ENCODE measurements at places on chromosomes 11 and 22.

DNA sequence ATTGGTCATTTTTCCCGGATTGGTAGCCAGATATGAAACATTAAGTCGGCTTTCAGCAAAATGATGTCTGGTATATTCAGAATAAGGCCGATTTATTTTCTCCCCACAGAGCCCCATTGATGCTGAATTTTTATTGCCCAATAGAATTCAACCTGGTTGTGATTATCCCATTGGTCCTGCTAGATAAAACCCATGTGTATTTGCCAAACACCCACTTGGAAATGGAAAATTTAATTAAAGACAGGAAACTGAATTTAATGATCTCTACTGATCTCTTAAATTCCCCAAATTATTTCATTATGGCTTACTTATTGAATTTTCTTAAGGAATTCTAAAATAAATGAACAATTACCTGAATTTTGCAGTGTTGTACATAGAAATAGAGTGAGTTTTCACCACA is 609.8 kb downstream of the NTM start:
- no peak for DNase-seq

DNA sequence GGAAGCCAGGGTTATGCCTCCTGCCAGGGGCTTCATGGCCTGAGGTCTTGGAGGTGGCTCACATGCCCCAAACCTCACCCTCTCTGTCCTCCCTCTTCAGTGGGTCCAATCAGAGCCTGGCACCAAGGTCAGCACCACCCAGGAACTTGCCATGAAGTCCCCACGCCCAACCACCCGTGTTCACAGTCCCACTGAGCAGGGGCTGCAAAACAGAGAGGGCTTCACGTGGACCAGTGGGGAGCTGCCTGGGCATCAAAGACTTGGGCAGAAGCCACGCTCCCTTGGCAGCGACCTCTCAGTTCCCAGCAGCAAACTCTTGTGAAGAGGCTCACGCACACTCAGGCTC is 425.8 kb upstream of the B3GAT1 start:
- DNase-seq: peak; percentile 33

DNA sequence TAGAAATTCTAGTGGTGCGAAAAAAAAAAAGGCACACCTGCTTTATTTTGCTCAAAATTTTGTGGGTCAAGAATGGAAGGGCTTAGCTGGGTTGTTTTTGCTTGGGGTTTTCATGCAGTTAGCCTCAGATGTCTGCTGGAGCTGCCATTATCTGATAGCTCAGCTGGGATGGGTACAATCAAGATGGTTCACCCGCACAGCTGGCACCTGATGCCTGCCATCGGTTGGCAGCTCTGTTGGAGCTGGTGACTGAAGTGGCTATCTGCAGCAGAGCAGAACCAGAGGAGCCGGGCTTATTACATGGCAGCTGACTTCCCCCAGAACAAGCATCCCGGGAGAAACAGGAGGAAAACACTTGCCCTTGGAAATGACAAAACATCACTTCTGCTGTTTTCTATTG is 12.1 kb upstream of the ELFN2 start:
- no peak for DNase-seq

GRCh38 chr22:45645526-45646414 is 25.9 kb upstream of the ATXN10 start:
- peak; percentile 80 for DNase-seq

GRCh38 chr11:16841984-16842383 is 103.5 kb downstream of the C11orf58 start:
- DNase-seq: no peak

DNA sequence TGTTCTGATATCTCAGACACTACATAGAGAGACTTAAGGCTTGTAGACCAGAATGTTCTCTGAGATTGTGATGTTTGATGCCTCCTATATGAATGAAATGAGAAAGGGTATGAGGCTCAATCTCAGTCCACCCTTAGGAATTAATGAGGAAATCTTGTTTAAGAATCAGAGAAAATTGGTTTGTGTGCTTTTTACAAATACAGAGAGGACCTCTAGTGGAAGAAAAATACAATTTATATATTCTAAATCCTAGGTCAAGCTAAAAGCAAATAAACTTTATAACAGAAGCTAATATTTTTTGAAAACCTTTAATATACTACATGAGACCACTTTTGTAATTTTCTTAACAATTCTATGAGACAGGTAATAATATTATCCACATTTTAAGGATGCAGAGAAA is 5.0 kb upstream of the OR52H1 start:
- no peak for DNase-seq

DNA sequence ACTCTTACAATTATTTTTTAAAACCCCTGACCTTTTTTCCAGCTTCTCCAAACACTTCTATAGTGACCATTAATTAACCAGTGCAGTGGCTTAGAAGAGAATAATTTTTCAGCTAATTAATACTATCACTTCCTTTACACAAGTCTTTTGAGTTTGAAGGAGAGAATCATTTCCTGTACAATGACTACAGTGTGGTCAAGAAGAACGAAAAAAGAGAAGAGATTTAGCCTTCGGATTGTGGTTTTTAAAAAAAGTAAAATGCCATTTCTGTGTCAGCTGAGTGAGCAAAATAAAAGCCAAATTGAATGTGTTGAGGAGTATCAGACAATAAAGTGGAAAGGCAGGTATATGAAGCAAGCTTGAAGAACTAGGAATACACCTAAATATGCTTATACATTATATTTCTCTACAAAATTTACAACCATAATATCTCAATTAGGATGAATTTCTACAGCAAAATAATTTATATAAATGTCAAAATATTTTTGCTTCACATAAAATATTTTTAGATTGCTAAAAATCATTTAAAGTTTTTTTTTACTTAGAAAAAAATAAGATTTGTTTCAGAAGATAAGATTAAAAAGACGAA is 1155.2 kb upstream of the CNTN5 start:
- DNase-seq: no peak

- DNase-seq: no peak
These were observed 12.7 kb downstream of the STK33 start for GRCh38 chr11:8581300-8581699.

DNA sequence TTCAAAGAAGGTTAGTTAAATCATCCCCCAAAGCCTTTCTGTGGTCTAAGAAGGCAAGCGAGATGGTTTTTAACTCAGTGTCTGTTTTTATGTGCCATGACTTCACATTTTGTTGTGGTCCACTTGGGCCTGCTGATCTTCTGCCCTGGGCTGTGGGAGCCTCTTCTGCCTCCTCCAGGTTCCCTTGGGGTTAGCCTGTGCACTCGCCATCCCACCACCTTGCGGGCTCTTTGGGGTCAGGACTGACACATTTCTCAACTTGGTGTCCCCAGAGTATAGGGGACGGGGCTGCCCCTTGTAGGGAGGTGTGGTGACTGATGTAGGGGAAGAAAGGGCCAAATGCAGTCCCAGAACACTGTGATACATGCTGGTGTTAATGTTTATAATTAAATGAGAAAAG is 207.0 kb downstream of the TBC1D22A start:
- DNase-seq: peak; percentile 26
